ENCODE measurements at places on chromosomes 2 and 18. TPM values are rescaled to one million over a fixed set of nuclear protein-coding genes. Genes with fewer than 3 reads are reported as not detected.

SPC25 gene
- 17.9 TPM for total RNA-seq

GRCh38 chr2:181177376-181177775, 197.0 kb downstream of the UBE2E3 start:
- DNase-seq = no peak
- peaks cover 15% of the 10 kb centered on the region for H3K36me3 ChIP-seq
- no peak overlapping the region for H3K27ac ChIP-seq
- H3K4me1 ChIP-seq = peaks cover 56% of the 10 kb centered on the region
- H3K27me3 ChIP-seq = no peaks in the 10 kb centered on the region

- peaks cover 2% of the 10 kb centered on the region for H3K27me3 ChIP-seq
- no peak overlapping the region for H3K27ac ChIP-seq
- DNase-seq = no peak
- no peaks in the 10 kb centered on the region for H3K36me3 ChIP-seq
Measured at GRCh38 chr2:223508372-223508771, 93.8 kb downstream of the SCG2 start.

- H3K36me3 ChIP-seq = peaks cover 14% of the 10 kb centered on the region
- H3K27ac ChIP-seq = no peak overlapping the region
- H3K4me3 ChIP-seq = no peak overlapping the region
- peaks cover 30% of the 10 kb centered on the region for H3K4me1 ChIP-seq
- no peaks in the 10 kb centered on the region for H3K27me3 ChIP-seq
Measured at GRCh38 chr2:143284087-143284675, 155.0 kb downstream of the ARHGAP15 start.

GRCh38 chr2:154238252-154238651, 366.5 kb downstream of the GALNT13 start:
- H3K36me3 ChIP-seq = no peaks in the 10 kb centered on the region
- H3K27me3 ChIP-seq = no peaks in the 10 kb centered on the region
- H3K27ac ChIP-seq = no peak overlapping the region
- DNase-seq = no peak
- H3K4me1 ChIP-seq = no peaks in the 10 kb centered on the region
- no peak overlapping the region for H3K4me3 ChIP-seq

- H3K4me1 ChIP-seq = peaks cover 84% of the 10 kb centered on the region
- DNase-seq = peak; percentile 74
Measured at GRCh38 chr2:234444893-234445292, 52.0 kb downstream of the ARL4C start.

CCDC74B gene
- total RNA-seq = 1.8 TPM

DNA sequence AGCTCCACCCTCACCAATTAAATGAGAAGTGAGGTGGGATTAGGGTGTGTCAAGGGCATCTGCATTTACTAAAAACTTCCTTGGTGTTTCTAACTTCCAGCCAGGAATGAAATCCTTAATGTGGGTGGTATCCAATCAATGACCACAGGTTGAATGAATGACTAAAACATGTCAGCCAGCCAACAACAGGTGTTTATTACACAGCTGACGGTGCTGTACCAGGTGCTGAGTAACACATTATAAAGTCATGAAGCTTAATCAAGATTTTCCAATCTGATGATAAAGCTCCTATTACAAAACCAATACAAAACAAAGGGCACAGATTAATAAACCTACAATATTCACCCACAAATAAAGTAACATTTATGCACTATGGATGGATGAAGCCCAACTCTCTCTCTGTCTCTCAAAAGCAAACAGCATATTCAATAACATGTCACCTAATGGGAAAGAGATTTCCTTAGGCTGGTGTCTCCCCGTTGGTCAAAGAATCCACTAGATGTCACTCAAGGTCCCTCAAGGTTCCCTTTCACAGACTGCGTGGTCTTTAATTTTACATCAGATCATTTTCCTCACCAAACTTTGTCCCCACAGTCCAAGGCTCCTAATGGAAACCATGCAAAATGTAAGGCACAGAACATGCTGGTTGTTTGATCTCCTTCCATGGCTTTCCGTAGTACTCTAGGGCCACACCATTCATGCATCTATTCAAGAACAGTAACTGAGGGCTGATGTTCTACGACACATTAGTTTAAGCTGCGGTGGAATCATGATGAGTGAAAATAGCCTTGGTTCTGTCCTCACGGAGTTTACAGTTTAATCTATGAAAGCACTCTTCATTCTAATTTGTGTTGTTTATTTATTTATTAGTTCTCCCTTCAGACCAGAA, 6.4 kb upstream of the PTPN4 start:
- no peak overlapping the region for H3K27ac ChIP-seq
- H3K27me3 ChIP-seq = peaks cover 20% of the 10 kb centered on the region
- no peak overlapping the region for H3K4me3 ChIP-seq
- H3K36me3 ChIP-seq = no peaks in the 10 kb centered on the region

GRCh38 chr2:160238392-160238791, 38.3 kb upstream of the ITGB6 start:
- H3K4me1 ChIP-seq = no peaks in the 10 kb centered on the region
- no peak overlapping the region for H3K4me3 ChIP-seq
- H3K27ac ChIP-seq = no peak overlapping the region
- DNase-seq = no peak
- peaks cover 13% of the 10 kb centered on the region for H3K27me3 ChIP-seq
- H3K36me3 ChIP-seq = no peaks in the 10 kb centered on the region

- DNase-seq = no peak
- H3K4me3 ChIP-seq = peak overlapping the region; percentile 93
- peak overlapping the region; percentile 85 for H3K27ac ChIP-seq
Measured at GRCh38 chr2:74498500-74499266, 720 bp downstream of the LBX2 start.

DNA sequence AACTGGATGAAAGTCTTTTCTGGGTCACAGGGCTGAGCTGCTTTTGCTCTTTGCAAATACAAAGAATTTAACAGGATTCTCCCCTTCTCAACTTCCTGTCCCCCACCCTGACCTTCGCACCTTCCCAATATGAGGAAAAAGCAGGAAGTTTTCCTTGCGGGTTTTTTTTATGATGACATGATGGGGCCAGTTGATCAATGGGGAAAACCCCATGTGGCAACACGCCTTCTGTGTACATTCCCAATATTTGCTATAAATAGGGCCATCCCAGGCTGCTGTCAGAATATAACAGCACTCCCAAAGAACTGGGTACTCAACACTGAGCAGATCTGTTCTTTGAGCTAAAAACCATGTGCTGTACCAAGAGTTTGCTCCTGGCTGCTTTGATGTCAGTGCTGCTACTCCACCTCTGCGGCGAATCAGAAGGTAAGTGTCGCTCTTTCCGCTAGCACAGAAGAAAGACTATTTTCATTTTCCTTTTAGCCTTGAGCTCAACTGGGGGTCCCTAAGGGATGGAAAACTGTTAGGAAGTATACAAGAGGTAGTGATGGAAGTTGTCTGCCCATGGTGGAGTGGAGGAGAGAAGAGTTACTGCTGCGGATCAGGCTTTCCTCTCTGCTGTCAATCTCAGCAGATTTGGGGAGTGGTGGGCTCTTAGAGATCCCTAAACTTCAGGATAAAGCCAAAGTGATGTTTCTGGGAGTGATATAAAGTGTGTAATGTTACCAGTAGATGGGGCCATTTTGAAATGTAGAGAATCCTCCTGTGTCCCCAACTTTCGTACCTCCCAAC, at the start of gene CCL20:
Gene CCL20 (plus strand): TSS at position 281 of the 792 bp plus-strand sequence. CDS start 70 bp downstream, at position 351.
- peak within 1 kb of the TSS; percentile 43 for H3K4me3 ChIP-seq
- H3K36me3 ChIP-seq = peaks cover 3% of the 10 kb centered on the region
- peaks cover 18% of the 10 kb centered on the region for H3K4me1 ChIP-seq
- no peak within 1 kb of the TSS for H3K27ac ChIP-seq
- no peak for DNase-seq

DNA sequence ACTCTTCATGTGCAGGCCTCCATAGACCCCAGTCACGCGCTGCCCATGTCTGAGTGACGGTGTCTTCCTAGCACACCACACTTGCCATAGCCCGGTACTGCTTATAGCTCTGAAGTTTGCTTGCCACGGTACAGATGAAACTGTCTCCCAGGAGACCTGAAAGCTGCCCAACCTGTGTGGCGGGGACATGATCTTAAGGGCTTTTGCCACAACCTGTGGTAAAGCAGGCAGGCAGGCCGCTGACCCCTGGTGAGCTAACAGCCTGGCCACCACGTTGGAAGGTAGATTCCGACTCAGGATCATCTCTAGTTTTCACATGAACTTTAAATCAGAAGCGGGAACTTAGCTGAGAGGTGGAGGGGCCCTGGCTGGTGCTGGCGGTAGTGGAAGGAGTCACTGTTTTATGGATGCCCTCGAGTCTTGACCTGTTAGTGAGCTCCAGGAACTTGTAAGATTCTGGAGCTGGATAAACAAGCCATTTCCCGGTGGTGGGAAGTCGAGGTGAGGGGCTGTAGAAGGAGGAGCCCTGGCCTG, 153.3 kb downstream of the ZNF236 start:
- H3K27me3 ChIP-seq = no peaks in the 10 kb centered on the region
- peaks cover 3% of the 10 kb centered on the region for H3K36me3 ChIP-seq
- H3K27ac ChIP-seq = peak overlapping the region; percentile 34
- H3K4me3 ChIP-seq = no peak overlapping the region

DNA sequence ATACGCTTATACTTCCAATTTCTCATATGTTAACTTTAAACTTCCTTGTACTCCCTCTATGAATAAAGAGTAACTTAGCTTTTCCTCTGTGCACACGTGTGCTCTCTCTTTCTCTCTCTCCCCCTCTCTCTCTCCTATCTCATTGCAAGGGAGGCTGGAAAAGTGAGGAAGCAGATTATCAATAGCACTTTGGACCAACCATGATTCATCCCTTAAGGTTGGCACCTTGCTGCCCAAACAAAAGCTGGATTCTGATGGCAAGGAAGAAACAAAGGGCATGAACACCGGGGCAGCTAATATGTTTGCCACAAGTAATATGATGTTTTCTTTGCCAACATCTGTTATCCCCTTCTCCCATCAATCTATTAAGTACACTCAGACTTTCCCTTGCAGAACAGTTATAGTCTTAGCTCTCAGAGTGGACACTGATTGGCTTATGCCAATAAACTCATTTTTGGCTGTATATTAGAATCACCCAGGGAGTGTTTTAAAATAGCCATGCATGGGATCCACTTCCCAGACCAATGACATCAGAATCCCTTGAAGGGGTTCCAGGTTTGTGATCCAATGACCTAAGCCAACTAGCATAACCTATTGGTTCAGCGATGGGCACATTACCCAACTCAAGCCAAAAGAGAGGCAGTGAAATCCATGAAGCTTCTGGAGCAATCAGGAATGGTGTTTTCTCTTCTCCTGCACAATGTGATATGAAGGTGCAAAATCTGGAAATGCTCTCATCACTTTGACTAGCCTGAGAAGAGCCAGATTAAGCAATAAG, 60.3 kb downstream of the MREG start:
- H3K4me1 ChIP-seq = no peaks in the 10 kb centered on the region
- peaks cover 3% of the 10 kb centered on the region for H3K36me3 ChIP-seq
- peaks cover 2% of the 10 kb centered on the region for H3K27me3 ChIP-seq

DNA sequence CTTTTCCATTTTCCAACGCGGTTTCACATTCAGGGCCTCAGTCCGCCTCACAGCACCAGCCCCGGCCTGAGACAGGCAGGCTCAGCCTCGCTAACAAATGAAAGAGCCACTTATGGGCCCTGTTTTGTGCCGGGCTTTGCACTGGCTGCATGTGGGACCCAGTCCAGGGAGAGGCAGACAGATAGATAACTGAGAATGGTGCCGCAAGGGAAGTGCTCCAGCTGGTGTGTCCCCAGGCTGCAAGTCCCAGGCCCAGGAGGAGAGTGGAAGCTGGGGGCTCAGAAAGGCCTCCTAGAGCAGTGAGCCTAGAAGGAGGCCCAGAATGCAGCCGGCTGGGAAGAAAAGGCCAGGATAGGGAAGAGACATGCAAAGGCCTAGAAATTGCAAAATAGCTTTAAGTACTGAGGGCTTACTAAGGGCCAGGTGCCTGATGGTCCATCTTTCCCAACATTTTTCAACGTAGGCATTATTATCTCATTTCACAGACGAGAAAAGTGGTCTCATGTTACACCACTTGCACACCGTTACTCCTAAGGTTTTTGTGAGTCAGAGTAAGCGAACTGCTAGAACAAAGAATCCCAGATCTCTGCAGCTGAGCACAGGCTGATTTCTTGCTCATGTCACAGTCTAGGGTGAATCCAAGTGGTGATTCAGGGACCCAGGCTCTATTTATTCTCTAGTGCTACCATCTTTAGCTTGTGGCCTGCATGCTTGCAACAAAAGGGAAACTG, 26.0 kb downstream of the ADRA2B start:
- no peaks in the 10 kb centered on the region for H3K4me1 ChIP-seq
- H3K4me3 ChIP-seq = no peak overlapping the region
- H3K27me3 ChIP-seq = peaks cover 11% of the 10 kb centered on the region
- no peak for DNase-seq

- DNase-seq = no peak
- H3K27ac ChIP-seq = no peak overlapping the region
- no peaks in the 10 kb centered on the region for H3K36me3 ChIP-seq
Measured at GRCh38 chr2:234518986-234519642, 22.2 kb upstream of the ARL4C start.

FAM237A gene
- total RNA-seq = not detected

- H3K36me3 ChIP-seq = no peaks in the 10 kb centered on the region
- H3K4me1 ChIP-seq = no peaks in the 10 kb centered on the region
- no peak for DNase-seq
- H3K27ac ChIP-seq = no peak overlapping the region
Measured at GRCh38 chr2:71008342-71008741, 13.7 kb upstream of the TEX261 start.

SERPINB13 gene
- not detected for total RNA-seq

GPR35 gene
- 7.6 TPM for total RNA-seq

- no peak for DNase-seq
- H3K4me1 ChIP-seq = no peaks in the 10 kb centered on the region
- H3K27me3 ChIP-seq = no peaks in the 10 kb centered on the region
Measured at GRCh38 chr2:187138265-187138664, 289.3 kb upstream of the ZSWIM2 start.

DNA sequence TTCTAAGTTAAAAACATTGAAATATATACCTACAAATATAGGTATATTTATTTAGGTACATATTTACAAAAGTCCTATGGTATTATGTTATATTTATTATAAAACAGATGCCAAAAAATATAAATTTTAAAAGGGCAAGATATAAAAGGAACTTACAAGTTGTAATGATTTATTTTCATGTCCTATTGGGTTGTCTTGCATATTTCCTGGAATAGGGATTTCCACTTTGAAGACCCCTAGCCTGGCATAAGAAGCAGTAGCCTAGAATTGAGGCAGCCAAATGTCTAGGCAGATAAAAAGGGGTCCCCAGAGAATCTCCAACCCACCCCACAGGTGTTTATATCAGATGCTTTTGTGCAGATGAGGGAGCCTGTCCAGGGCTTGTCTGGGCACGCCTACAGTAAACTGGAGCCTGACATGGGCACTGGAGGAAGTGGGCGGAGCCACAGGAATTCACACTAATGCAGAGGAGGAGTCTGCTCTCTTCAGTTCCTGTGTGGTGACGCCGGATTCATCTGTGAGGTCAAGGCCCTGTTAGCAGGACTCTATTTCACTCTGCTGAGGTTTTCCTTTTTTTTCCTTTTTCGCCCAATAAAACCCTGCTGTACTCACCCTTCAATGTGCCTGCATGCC, 1088.9 kb upstream of the PIK3C3 start:
- no peaks in the 10 kb centered on the region for H3K27me3 ChIP-seq
- no peak overlapping the region for H3K27ac ChIP-seq
- H3K4me3 ChIP-seq = no peak overlapping the region
- no peaks in the 10 kb centered on the region for H3K36me3 ChIP-seq
- DNase-seq = no peak

UGT1A8 gene
- total RNA-seq = not detected

BCL11A gene
- total RNA-seq = not detected

GKN2 gene
- not detected for total RNA-seq

FBLN7 gene
- 29.6 TPM for total RNA-seq

Data from activated T-helper 1 cell treated with anti-CD3 and anti-CD28 coated beads, Interleukin-12 subunit alpha, Interleukin-12 subunit beta, Interleukin-2, Interleukin-4 antibody, amounts not matched to agents 30 ng/mL and 10 ng/mL and 1 ng/mL, durations not matched to agents 14 hours and 24 hours and 36 hours (primary cell).